Stomach (tissue), 19 donors: ENCODE measurements at places on chromosomes 16 and 17.
A peak's percentile ranks its signal among the peaks of the same experiment; 100 is the strongest.

GRCh38 chr16:89669755-89670154 is 12.1 kb downstream of the SPATA33 start:
- DNase-seq: no peak

GRCh38 chr17:68013385-68013784 is 17.1 kb upstream of the C17orf58 start:
- DNase-seq: no peak

GRCh38 chr17:8375738-8376259 is 705 bp downstream of the KRABD2 start:
- DNase-seq: no peak

GRCh38 chr16:52953215-52953614 is 99.5 kb downstream of the CHD9NB start:
- DNase-seq: peak; percentile 87
